Activated T-cell treated with anti-CD3 and anti-CD28 coated beads, Interleukin-2, amount 50 U/mL, for 72 hours (primary cell): ENCODE measurements at places on chromosomes 11 and 22.

GRCh38 chr11:60528934-60529333, 13.7 kb downstream of the MS4A13 start:
- DNase-seq, result no peak

GRCh38 chr11:132944569-132944944, 587.7 kb downstream of the OPCML start:
- DNase-seq, result no peak

GRCh38 chr11:57638005-57638781, 11.5 kb downstream of the YPEL4 start:
- DNase-seq, result no peak

- no peak for DNase-seq
These were observed 23.0 kb downstream of the CRKL start for GRCh38 chr22:20940186-20940651.

DNA sequence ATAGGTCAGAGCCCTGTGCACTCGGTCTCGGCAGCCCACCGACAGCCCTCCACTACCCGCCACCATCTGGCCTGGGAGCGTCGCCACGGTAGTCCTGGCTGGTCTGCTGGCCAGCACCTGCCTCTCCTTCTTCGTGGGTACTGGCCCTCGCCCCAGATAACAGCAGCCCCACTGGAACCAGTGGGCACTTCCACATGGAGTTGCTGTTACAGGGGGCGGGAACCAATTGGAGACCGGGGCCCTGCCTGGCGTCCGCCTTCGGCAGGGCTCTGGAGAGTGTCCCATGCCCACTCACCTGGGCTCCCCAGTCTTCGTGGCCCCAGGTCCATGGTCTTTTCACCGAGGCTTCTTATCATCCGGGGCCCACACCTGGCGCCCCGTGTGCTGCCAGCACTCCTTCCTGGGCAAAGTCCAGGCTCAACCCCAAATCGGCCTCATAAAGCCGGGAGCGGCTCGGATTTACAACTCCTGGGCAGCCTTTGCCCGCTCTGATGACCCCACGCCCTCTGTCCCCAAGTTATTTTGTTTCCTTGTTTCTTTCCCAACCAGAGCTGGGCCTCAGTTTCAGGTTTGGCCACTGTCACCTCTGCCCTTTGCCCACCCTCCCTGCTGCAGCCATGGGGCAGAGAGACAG, 12.9 kb upstream of the EHD1 start:
- DNase-seq, result no peak

DNA sequence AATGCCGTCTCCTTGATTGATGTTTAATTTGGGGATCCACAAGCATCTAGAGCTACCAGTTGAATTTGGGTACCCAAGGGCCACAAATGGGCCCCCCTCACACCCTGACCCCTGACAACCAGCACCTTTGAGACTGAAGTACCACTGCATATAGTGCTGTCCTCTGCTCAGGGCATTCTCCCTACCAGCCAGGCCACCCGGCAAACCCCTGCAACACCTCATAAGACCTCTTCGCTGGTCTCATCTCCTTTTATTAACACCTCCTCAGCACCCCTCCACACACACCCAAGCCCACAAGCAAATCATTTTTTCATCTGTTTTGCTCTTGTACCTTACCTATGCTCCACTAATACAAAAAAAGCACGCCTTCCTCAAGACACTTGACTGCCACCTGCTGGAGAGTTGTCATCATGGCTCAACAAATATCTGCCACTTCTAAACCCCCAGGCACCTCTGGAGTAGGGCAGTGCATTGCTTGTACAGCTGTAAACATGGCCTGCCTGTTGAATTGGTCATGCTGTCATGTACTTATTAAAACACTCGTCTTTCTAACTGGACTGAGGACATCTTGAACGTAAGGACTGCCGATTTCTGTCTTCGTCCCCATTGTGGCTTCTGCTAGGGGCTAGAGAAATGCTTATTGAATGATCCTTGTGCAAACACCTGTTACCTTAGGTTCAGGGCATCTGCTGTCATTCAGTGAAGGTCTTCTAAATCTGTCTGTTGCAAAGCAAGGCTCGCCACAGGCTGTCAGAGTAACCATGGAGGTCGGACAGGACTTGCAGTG, 66.5 kb downstream of the BMAL1 start:
- peak; percentile 76 for DNase-seq

DNA sequence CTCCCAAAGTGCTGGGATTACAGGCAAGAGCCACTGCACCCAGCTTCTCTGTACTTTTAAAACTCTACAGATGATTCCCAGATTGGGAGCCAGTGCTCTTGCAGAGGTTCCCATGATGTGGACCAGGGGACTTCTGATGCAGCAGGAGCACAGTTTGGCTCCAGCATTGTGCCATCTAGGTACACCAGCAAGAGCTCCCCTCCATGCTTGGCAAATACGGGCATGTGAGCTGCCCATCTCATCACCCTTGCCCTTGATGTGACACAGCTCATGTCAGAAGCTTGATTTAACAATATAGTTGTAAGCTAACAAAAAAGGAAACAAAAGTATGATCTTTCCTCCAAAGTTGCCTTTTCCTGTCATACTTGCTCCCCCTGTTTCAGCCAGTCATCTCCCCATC, 28.7 kb downstream of the SNU13 start:
- DNase-seq, result no peak

DNA sequence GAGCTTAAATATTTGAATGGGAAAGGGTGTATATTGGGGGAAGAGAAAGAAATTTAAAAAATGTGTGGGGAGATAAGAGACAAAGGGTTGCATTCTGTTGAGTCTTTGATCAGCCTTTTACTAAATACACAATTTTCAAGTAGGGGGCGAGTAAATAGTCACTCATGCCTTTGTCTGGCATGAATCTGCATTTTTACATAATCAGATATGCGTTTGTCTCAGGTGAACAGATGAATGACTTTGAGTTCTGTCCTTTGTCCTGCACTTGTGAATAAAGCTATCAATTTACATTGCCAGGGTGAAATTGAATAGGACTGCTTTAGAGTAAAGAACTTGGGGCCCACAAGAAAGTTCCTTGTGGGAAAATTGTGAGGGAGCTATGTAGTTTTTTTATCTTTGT, 523.6 kb upstream of the LUZP2 start:
- no peak for DNase-seq

- peak; percentile 11 for DNase-seq
These were observed 785 bp downstream of the WT1 start for GRCh38 chr11:32434356-32435151.

GRCh38 chr11:19281555-19281954, 40.8 kb upstream of the E2F8 start:
- no peak for DNase-seq
